HepG2 (cell line): ENCODE measurements at places on chromosomes 16 and 17. TPM values are rescaled to one million over a fixed set of nuclear protein-coding genes. Genes with fewer than 3 reads are reported as not detected.

GRCh38 chr16:7335991-7336634 lies 3.5 kb downstream of the RBFOX1 start:
- DNase-seq, result no peak

GRCh38 chr17:40926341-40926740 lies 11.1 kb downstream of the KRT23 start:
- no peak for DNase-seq

DNA sequence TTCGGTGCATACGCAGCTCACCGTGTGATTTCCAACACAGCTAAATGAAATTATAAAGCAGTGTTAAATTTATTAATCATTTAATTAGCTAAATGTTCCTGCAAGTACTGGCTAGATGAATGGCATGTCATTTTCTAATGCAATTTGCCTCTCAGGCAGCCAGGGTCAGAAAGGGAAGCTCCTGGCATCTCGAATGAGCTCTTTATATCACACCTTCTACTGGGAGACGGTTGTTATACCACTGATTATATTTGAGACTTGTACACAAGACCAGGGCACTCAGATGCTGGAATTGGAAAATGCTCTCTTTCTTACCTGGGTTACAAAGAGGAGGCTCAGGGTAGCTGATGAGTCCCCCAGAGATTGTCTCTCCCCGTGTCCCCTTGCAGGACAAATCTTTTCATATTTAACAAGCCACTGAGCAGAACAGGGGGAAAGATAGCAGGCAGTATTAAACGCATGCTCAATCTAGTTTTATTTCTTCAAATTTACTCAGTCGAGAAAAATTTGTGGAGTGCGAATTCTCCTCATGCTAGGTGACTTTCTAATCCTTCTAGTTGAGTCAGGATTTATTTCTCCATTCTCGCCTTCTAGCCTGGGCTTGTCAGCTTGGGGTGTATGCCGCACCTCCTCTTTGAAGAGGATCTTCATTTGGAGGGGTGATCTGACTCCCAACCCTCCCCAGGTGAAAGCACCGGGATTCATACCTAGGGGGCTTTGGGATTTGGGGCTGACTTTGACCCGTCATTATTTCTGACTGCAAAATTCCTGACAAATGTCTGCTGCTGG lies 441.1 kb downstream of the MAF start:
- DNase-seq, result no peak

CDC27 gene
- 55.9 and 80.7 TPM in 2 replicates for polyA plus RNA-seq

DNA sequence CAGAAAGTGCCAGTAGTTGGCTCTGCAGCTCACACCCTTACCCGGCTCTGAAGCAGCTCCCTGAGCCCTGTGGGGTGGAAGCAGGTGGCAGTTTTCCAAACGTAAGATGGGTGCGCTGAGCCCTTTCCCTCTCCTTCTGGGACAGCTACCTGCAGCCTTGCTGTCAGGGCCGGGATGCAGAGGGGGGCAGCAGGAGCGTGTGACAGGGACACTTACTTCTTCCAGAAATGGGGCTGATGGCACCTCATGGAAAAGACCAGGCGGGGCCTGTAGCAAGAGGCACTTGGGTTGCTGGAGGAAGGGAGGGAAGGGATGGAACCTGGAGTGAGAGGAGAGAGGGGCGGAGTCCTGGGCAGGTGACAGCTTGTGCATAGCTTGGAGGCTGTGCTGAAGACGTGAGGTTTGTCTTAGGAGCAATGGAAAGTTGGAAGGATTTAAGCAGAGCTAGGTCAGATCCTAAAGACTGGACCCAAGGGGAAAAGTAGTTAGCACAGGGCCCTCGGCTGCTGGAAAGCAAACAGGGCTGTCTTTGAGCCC lies 216.8 kb upstream of the RPL38 start:
- DNase-seq, result no peak

MT1G gene
- 1.1 and 3.6 TPM in 2 replicates for polyA plus RNA-seq

DNA sequence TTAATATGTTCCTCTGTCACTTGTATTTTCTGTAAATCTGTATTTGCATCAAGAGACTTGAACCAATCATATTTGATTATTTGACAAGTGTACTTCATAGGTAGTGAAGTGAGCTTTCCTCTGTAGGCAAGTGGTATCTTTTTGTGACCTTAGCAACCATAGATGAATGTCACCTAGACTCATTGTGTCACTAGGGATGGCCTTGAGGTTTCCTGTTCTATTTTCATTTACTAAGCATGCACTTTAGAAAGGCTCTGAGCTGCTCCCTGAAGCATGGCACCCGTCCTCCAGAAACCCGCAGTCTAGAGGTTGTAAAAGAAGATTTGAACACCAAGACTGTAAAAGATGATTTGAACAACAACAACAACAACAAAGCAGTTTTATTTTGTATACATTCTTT lies 151.7 kb downstream of the PRKCB start:
- no peak for DNase-seq

ITGAL gene
- polyA plus RNA-seq, result 1.2 TPM in 2 replicates

EPN2 gene
- polyA plus RNA-seq, result 17.8 and 19.2 TPM in 2 replicates

- DNase-seq, result no peak
Measured at GRCh38 chr17:62966426-62967204, 580 bp downstream of the TANC2 start.
